ENCODE measurements at places on chromosomes 1 and 21.
A peak's percentile ranks its signal among the peaks of the same experiment; 100 is the strongest.

DNA sequence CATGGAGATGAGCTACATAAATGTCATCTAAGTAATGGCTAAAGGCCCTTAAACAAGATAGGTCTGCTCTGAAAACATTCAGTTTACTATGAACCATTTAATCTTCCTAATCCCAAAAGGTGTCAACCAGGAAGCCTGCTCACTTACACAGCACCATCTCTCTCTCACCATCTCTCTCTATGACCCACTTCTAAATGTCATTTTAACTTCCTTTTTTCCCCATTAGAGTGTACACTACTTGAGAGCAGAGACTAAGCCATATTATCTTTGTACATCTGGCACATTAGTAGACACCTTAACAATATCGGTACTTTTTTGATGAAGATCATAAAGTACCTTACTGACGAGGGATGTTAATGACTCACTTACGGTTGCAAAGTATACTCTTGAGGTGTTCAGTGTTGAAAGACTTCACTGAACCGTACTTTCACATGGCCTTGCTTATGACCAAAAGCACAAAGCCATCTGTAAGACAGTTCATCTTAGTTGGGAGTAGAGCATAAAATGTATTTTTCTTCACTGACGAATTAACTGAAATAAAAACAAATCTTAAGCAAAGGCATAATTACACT, 25.4 kb downstream of the FBXO42 start:
- DNase-seq, result no peak

DNA sequence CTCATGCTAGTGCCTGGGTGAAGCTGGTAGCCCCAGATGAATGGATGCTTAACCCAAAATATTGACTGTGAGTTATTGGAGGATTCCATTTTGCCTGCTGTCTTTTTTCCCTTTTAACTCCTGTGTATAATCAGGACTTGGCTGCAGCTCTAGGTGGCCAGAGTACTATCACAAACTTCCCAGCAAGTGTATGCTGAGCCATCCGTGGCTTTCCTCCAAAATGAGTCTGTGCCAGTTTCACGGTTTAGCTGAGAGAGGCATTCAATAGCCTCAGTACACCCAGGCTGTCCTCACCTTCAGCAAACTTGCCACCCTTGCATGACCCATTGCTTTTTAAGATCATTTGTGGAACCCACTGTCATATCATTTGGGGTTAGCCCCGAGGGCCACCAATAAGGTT, 5.3 kb upstream of the DPT start:
- no peak for DNase-seq

DNA sequence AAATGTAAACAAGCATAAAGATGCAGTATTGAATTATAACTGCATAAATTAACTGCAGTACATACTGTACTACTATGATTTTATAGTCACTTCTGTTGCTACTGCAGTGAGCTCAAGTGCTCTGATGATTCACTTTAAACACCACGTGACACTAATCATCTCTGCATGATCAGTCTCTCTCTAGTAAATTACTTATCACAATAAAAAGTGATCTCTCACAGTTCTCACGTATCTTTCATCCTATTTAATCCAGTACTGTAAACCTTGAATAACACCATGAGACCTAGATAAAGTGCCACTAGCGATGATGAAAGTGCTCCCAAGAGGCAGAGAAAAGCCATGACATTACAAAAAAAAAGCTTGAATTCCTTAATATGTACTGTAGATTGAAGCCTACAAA, 1242.0 kb downstream of the AMY1C start:
- DNase-seq, result no peak

DNA sequence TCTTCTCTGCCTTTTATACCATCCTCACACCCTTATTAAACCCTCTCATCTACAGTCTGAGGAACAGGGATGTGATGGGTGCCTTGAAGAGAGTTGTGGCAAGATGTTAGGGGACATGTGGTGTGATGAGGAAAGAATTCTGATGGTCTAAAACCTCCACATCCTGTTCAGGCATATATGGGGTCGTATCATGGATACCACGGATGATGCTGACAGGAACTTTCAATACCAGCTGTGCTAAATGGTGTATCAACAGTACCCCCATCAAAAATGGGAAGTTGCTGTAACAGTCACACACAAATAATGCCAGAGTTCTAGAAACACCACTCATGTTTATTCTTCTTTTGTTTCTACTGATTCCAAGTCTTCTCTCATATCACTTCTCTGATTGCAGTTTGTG, 12.9 kb downstream of the OR2T6 start:
- DNase-seq, result no peak

GRCh38 chr1:245079021-245079609, 75.7 kb upstream of the KIF26B start:
- DNase-seq, result no peak

- peak; percentile 50 for DNase-seq
These were observed 19.5 kb downstream of the USP24 start for GRCh38 chr1:55195521-55196233.

- no peak for DNase-seq
These were observed 13.1 kb downstream of the NR5A2 start for GRCh38 chr1:200040481-200041138.

GRCh38 chr1:191707288-191707687, 451.0 kb upstream of the RGS18 start:
- no peak for DNase-seq

GRCh38 chr1:28240024-28240423, 4.1 kb downstream of the ATP5IF1 start:
- no peak for DNase-seq

- DNase-seq, result peak; percentile 61
These were observed 1.2 kb downstream of the SZRD1 start for GRCh38 chr1:16367968-16368890.

DNA sequence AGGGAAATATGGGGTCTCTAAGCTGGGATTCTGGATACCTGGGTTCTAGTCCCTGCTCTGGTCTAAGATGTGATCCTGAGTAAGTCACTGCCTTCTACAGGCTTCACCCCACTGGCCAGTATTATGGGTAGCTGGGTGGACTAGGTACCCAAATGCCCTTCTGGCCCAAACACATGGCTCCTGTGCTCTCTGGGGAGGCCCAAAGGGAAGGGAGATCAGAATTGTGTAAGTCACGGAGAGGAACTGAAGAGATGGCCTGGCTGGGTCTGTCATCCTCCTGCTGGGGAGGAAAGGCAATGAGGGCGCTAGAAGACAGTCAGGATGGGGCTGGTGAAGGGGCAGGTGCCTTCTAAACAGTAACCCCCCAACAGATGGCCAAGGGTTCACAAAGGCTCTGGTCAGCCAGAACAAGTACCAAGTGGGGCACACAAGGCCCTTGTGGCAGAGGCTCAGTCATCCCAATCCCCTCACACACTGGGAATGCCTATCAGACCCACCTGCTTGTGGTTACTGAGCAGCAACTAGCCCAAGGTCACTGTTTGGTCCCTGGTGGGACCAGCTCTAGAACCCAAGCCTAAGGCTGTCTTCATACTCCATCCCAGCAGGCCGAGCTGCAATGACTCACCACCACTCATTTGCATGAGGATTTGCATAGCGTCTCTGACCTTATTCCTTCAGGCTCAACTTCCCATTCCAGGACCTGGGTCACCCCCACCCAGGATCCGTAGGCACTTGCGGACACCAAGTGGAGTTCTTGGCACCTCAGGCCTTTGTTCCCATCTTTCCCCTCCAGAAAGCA, 9.2 kb downstream of the MEF2D start:
- DNase-seq, result no peak

DNA sequence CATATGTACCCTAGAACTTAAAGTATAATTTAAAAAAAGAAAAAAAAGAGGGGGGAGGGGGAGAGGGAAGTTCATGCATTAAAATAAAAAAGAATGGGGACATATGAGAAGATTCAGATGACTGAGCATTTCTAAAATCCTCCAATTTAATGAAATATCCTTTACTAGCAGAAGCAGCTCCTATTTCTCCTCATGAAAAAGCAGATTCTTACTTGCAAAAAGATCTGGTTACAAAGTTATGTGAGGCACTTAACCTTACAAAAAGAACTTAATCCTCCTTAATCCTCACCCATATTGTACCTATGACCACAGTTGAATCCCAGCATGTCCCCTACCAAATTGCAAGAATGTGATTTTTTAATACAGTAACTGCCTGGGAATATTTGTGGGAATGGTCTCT, 298.5 kb downstream of the SRGAP2C start:
- DNase-seq, result no peak

GRCh38 chr1:91078859-91079258, 57.0 kb upstream of the ZNF644 start:
- DNase-seq, result no peak

- DNase-seq, result no peak
These were observed 61.8 kb upstream of the SYT6 start for GRCh38 chr1:114215436-114215835.

DNA sequence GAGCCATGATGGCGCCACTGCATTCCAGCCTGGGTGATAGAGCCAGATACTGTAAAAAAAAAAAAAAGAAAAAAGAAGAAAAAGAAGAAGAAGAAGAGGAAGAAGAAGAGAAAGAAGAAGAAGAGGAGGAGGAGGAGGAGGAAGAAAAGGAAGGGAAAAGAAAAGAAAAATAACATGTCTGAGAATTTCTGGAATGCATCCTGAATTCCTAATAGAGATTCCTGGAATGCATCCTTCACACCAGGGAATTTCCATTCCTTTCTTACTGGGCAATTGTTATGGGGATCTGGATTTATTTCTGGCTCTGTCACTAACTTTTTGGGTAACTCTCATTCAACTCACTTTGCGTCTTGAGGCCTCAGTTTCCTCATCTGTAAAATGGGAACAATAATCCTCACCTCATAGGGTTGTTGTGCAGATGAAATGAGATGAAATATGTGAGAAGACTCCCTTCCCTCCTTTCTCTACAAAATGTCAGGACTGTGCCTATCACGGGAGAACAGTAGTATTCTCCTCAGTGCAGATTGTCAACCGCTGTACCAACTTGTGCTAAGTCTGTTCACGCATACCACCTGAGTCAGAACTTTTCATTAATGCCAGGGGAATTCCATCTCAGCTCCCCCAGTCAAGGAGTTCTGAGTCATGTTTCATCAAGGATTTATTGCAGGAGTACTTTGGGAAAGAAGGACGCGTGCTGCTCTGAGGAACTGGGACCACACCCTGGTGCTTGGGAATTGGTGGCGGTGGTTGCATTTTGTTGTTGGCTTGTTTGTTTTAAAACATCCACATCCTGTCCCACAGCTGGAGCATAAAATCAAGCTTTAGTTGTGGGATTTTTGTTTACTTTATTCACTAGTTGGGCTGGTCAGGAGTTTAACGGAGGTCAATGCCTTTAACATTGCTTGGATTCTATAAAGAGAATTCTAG, 42.4 kb upstream of the ROR1 start:
- peak; percentile 92 for DNase-seq

GRCh38 chr21:15850645-15851044, 120.9 kb downstream of the USP25 start:
- DNase-seq, result no peak

DNA sequence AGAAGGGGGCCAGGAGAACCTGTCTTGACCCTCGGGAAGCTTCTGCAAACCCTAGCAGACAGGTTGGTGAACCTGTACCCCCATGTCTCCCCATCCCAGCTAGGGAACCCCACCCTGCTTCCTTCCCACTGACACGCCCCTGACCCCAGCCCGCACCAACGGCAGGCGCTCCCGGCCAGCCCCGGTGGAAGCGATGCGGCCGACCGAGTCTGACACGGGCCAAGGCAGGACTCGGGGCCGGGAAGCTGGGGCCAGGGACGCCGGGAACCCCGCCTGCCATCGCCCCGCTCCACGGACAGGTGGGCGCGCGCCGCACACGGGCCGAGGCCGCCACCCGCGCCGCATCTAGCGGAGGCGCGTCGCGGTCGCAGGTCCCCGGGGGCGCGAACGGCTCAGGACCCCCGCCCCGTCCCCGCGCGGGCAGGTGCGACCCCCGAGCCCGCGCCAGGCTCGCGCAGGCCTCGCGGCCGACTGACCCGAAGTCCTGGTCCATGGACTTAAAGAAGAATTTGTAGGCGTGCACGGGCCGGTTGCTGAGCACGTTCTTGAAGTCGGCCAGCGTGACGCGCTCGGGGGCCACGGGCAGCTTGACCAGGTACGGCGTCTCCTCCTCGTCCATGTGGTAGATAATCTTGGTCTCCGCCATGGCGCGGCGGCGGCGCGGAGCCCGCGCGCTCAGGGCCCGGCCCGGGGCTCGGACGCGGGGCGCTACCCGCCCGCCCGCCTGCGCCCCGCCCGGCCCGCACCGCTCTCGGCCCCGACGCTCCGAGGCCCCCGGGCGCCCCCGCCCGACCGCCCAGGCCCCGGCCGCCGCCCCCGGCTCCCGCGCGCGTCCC, 580 bp downstream of the DVL1 start:
- no peak for DNase-seq

- no peak for DNase-seq
These were observed 13.6 kb downstream of the GABRD start for GRCh38 chr1:2032737-2033136.

GRCh38 chr1:205258719-205259118, 31.0 kb downstream of the TMCC2 start:
- no peak for DNase-seq

- DNase-seq, result no peak
These were observed 245.7 kb upstream of the JUN start for GRCh38 chr1:59029411-59030167.

DNA sequence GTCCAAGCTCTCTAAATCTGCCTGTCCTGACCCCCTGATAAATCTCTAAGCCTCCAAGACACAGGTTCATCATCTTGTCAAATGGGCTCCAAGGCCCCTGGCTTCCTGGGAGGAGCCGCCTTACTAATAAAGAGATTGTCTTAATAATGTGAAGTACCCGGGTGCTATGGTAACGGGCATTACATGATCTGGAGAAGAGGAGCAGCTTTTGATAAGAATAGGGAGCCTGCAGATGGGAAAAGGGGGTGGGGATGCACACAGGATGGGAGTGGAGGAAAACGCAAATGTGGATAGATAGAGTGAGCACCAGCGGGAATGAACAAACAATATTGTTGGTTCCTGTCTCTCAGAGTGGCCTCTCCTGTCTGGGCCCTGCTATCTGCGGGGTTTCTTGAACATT, 11.9 kb upstream of the RXRG start:
- DNase-seq, result no peak

GRCh38 chr1:180909005-180909414, 3.7 kb upstream of the KIAA1614 start:
- no peak for DNase-seq

GRCh38 chr1:150841626-150842025, 33.6 kb upstream of the CTSK start:
- DNase-seq, result no peak

GRCh38 chr1:240387051-240387450, 224.9 kb downstream of the GREM2 start:
- DNase-seq, result no peak

DNA sequence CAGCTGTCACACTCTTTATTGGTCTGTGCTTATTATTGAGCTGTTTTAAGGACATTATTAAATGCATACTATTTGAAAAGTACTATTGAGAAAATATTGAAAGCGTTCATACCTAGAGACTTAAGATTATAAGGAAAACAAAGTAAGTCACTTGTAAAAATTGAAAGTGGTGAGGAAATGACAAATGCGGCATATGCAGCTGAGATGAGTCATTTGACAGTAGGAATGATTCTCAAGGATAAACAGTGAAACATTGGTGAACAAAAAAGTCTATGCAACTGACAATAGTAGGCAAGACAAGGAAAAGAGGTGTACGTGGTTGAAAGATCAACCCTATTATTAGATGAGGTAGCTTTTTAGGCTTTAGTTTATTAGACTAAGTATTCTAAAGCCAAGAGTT, 82.6 kb upstream of the MAP10 start:
- DNase-seq, result no peak

Measured in AG09309 (cell line).